ENCODE measurements at places on chromosomes 5 and 9. TPM values are rescaled to one million over a fixed set of nuclear protein-coding genes. Genes with fewer than 3 reads are reported as not detected.
A peak's percentile ranks its signal among the peaks of the same experiment; 100 is the strongest.

DNA sequence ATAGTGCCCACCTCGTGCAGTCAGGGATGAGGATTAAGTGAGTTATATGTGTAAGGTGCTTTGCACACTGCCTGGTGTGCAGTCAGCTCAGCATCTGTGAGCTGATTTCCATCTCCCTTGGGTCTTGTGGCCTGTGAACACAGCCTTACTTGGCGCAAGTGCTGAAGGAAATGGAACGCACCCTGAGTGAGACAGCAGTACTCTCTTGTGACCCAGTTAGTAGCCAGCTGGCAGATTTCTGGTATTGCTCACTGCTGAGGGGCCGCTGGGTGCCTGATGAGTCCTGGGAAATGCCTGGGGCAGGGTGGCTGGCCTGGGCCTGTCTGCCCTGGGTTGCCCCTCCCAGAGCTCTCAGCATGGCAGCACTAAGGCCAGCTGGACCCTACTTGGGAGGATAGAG is 90.9 kb upstream of the BOD1 start:
- H3K4me1 ChIP-seq = peaks cover 12% of the 10 kb centered on the region
- no peaks in the 10 kb centered on the region for H3K27me3 ChIP-seq
- no peaks in the 10 kb centered on the region for H3K36me3 ChIP-seq

DNA sequence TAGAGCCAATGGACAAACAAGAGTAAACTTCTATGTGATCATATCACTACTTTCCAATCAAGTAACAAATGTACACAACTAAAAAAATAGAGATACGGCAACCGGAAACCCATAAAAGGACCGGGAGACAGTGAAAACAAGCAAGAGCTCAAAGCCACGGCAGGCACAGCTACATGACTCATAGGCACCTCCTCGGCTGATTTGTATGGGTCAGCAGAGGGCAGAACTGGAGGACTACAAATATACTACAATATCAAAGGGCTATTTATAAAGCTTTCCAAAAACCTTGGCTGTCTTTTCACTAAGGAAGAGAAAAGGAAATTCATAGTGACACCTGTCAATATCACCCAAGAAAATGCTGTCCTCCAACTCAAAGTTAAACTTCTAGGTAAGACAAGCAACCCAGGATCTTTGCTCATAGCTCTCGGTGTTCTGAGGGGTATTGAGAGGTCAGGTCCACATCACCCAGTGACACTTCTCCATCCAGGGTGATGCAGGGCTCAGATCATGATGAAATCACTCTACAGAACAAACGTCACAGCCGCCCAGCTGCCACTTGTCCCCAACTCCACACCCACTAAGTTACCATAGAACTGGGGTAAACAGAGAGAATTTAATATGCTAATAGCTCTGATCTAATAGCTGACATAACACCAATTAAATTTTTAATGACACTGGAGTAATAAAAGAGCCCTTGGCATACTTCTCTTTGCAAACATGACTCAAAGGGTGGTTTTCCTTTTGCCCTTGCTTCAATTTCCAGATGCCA is 41.3 kb downstream of the PFDN1 start:
- H3K36me3 ChIP-seq = peaks cover 13% of the 10 kb centered on the region
- no peak overlapping the region for H3K4me3 ChIP-seq
- no peaks in the 10 kb centered on the region for H3K27me3 ChIP-seq
- DNase-seq = no peak

GRCh38 chr5:173775261-173776197 is 112.6 kb upstream of the CPEB4 start:
- H3K4me1 ChIP-seq = no peaks in the 10 kb centered on the region
- no peaks in the 10 kb centered on the region for H3K27me3 ChIP-seq
- no peak for DNase-seq
- no peak overlapping the region for H3K4me3 ChIP-seq
- peak overlapping the region; percentile 25 for H3K27ac ChIP-seq

GRCh38 chr9:19464061-19464763 is 55.4 kb downstream of the ACER2 start:
- H3K4me1 ChIP-seq = no peaks in the 10 kb centered on the region
- no peak for DNase-seq
- H3K4me3 ChIP-seq = peak overlapping the region; percentile 57
- H3K36me3 ChIP-seq = no peaks in the 10 kb centered on the region
- H3K27ac ChIP-seq = no peak overlapping the region

DNA sequence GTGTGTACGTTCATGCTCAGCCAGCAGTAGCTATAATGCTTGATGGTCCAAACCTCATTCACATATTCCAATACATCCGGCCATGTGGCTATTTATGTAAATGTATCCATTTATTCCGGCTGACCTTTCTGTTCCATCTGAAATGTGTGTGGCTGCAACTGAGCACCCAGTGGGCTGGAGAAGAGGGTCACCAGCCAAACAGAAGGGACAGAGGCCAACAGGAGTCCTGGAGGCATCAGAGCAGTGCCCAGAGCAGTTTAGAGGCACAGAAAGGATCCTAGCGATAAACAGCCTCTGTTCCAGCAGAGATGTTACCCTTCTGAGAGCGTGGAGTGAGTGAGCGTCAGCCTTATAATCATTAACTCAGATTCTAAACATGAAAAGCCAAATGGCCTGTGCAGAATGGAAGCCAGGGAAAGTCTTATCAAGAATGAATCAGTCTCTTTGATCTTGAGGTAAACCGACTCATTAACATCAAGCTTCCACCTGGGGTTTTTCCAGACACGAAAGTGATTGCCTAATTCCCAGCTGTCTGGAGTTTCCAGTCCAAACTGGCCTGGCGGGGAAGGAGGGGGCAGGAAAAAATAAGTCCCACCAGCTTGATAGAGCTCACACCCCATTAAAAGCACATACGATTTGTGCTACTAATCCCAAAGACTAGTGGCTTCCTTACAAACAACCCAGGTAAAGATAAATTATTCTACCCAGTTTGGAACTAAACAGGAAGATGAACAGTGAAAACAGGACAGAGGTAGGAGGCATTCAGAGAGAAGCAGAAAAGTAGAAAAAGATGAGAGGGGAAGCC is 55.7 kb downstream of the SUSD1 start:
- no peak overlapping the region for H3K4me3 ChIP-seq
- H3K27ac ChIP-seq = no peak overlapping the region
- H3K27me3 ChIP-seq = no peaks in the 10 kb centered on the region
- no peak for DNase-seq
- H3K36me3 ChIP-seq = no peaks in the 10 kb centered on the region

DNA sequence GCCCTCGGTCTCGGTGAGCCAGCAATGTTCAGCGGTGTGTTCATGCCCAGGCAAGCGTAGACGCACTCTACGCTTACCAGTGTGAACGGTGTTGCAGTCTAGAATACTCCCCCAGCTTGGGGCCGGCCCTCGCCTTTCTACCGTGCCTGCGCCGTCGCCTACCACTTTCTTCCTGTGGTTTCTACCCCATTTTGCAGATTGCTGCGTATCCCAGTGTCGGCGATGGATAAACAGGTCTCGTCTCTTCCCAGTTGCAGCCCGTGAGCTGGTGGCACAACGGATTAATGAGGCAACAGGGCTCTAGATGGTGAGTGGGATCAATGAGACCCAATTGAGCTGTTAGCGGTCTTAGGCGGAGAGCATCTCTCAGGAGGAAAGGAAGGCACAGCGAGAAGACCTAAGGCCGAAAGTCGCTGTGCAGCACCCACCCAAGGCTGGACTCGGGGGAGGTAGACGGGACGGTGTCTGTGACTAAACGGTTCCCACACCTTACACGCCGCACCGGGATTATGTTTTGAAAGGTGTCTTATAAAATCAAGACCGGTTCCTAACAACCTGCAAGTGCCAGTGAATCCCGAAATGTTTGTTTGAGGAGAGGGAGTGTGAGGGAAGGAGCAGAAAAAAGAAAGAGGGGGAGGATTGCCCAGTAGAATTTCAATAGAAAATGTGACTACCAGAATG is 5.8 kb downstream of the OTP start:
- peaks cover 88% of the 10 kb centered on the region for H3K27me3 ChIP-seq
- no peak overlapping the region for H3K27ac ChIP-seq
- no peaks in the 10 kb centered on the region for H3K36me3 ChIP-seq
- H3K4me1 ChIP-seq = peaks cover 12% of the 10 kb centered on the region
- no peak for DNase-seq

Gene SLC36A2
- 0.02 TPM for polyA plus RNA-seq

DNA sequence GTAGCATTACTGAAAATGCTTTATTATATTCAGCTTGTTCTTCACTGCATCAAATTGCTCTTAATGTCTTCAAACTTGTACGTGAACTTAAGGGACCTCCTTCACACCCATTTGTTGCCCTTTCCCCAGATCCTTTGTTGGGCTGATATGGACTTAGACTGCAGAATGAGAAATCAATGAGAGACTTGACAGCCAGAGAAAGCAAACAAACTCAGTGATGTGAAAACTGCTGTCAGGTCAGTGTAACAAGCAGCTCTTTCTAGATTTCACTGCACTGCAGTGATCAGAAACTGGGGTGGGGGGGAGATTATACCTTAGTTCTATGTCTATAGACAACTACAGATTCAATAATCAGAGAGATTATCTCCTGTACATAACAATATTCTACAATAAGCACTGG is 491.0 kb upstream of the DAP start:
- no peaks in the 10 kb centered on the region for H3K36me3 ChIP-seq
- no peak overlapping the region for H3K27ac ChIP-seq
- H3K4me1 ChIP-seq = no peaks in the 10 kb centered on the region

DNA sequence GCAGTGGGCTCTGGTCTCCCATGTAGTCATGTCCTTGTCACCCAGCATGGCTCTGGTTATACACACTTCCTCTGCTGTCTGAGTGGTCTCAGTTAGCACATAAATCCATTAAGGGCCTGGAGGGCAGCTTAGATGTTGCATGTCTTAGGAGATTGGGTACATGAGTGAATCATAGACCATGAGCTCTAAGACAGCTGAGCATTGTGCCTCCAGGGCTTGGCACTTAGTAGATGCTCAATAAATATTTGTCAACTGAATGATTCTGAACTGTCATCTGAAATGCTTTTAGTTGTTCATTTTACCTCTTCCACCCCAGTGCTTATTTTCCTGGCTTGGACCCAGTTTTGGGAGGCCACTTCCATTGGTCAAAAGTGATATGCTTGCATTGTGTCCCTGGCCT is 135.6 kb downstream of the BOD1 start:
- peaks cover 9% of the 10 kb centered on the region for H3K27me3 ChIP-seq
- no peaks in the 10 kb centered on the region for H3K36me3 ChIP-seq
- H3K27ac ChIP-seq = no peak overlapping the region

Gene PRR16
- polyA plus RNA-seq = 1.1 TPM

DNA sequence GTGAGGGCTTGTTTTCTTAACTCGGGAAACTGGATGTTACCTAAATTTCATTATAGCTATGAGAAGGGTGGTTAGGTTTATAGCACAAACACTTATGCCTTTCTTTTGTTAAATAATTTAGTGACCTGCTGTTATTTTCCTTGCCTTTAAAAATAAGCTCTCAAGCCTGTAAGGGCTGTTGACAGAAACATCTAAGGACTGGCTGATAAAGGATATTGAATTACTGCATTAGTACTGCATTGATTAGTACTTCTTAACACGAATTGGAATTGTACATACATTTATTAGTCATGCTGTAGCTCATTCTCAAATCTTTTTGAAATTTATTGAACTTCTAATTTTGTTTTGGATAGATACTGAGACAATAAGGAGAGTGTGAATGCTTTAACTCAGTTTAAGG is 85.1 kb upstream of the DHFR start:
- no peak for DNase-seq
- no peaks in the 10 kb centered on the region for H3K27me3 ChIP-seq
- H3K36me3 ChIP-seq = peaks cover 27% of the 10 kb centered on the region

Gene MRPL36
- 66.2 TPM for polyA plus RNA-seq
